Activated gamma-delta T cell treated with anti-CD3 and anti-CD28 coated beads, Interleukin-2, amount 50 U/mL, for 16 hours (primary cell): ENCODE measurements at places on chromosomes 5 and 9.

- DNase-seq: no peak
Observed at GRCh38 chr5:133056891-133057290, 5.1 kb downstream of the HSPA4 start.

DNA sequence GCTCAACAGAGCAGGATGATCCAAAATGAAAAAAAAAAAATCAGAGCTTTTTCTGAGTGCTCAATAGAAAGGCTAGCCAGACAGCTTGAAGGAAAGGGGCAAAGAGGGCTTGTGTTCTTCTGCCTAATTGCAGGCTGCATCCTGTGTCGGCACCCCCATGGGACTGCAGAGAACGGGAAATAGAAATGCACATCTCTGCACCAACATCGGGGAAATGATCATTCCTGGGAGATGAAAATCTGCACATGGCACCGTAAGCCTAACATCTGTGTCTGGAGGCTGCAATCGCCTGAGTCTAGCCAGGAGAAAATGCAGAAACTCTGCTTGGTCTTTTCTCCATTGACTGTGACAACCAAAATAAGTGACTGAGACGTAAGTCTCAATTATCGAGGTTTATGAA lies 243.9 kb downstream of the ICE1 start:
- DNase-seq: no peak

- no peak for DNase-seq
Observed at GRCh38 chr5:9787861-9788600, 157.9 kb upstream of the TAS2R1 start.

DNA sequence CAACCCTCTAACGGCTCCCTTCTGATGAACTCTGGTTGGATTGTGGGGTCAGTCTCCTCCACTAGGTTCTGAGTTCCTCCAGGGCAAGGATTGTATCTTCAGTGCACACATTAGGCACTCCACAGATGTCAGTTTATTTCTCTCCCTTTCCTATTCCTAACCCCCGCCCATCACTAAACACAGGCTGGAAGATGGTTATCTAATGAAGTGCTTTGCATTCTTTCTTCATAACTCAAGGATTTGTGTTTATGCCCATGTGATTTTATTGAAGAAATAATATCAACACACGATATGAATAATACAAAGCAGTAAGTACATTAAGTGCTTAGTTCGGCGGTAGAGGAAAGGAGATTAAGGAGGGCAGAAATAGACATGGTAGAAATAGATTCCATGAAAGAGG lies 4.4 kb upstream of the CREBRF start:
- DNase-seq: no peak

DNA sequence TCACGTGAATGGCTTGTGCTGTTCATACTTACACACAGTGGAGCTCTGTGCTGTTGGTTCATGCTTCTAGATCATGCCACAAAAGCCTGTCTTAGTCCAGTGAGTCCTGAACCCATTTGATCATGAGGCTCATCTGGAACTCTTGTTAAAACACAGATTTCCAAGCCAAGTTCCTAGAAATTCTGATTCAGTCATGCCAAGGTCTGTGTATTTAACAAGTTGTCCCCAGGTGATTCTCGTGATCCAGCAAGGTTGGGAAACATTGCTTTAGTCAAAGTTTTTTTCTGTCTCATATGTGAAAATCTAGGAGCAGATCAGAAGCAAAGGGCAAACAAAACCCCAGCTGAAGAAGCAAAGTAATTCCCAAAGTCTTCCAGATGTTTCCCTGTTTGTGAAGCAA lies 112.5 kb upstream of the GAS1 start:
- DNase-seq: no peak
